HS-5 (cell line): ENCODE measurements at places on chromosomes 7 and 10.

GRCh38 chr7:112399501-112399900 lies 50.8 kb upstream of the IFRD1 start:
- DNase-seq, result no peak

DNA sequence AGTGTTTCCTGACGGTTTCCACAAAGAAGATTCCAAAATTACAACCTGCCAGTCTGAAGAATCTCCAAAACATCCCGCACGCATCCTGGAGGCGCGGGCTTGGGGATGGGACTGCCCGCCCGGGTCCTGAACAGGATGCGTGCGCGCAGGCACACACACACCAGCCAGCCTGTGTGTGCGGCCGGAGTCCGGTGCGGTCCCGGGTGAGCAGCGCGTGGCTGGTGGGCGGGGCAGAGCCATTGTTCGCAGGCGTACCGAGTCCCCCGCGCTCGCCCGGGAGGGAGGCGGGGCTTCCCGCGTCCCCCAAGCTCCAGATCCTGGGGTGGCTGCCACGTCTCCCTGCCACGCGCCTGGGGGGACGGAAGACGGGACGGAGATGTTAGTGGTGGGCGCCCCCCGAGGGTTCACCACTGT lies 675 bp upstream of the SCD start:
- DNase-seq, result no peak

- no peak for DNase-seq
Observed at GRCh38 chr7:133268355-133268754, 15.5 kb downstream of the EXOC4 start.

- no peak for DNase-seq
Observed at GRCh38 chr10:24552346-24553016, 171.2 kb downstream of the ARHGAP21 start.

DNA sequence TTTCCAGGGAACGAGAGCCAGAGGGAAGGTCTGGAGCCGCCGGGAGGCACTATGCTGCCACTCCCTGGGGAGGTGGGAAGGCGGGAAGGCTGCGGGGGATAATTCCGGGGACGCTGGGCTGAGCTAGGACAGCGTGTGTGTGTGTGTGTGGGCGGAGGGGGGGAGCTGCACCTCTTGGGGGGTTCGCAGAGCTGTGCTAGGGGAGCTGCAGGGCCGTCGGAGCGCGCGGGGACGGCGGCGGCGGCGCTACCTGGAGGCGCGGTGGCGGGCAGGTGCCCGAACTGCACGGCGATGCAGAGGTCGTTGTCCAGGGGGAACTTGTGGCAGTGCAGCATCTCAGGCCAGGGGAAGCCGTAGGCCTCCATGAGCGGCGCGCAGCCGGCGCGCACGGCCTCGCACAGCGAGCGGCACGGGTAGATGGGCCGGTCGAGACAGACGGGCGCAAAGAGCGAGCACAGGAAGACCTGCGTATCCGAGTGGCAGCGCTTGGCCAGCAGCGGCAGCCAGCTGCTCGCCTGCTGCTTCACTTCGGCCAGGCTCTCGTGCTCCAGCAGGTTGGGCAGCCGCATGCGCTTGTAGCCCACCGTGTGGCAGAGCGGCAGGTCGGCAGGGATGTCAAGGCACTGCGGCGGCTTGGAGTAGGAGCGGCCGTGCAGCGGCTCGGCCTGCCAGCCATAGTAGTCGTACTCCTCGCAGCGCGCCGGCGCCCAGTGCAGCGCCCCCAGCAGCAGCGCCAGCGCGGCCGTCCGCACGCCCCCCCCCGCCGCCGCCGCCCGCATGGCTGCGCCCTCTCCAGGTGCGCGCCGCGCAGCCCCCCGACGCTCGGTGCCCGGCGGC lies 526 bp downstream of the SFRP5 start:
- no peak for DNase-seq
